ENCODE measurements at places on chromosomes 16 and 17. TPM values are rescaled to one million over a fixed set of nuclear protein-coding genes. Genes with fewer than 3 reads are reported as not detected.

DNA sequence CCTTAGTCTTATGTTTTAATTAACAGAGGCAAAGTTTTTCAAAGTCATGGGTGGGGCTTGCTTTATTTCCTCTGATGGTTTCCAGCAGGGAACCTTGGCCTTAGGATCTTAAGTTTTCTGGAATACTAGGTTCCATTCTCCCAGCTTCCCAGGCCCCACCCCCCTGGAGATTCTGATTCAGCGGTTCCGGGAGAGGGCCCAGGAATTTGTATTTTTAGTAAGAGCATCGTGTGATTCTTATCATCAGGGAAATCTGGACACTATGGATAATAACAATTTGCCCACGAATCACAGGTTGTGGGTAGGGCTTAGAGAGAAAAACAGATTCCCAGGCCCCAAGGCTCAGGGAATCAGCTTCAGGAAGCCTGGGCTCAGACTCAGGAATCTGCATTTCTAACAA is 263.6 kb downstream of the NTN1 start:
- H3K4me3 ChIP-seq = no peak overlapping the region
- H3K27me3 ChIP-seq = no peaks in the 10 kb centered on the region
- peaks cover 3% of the 10 kb centered on the region for H3K4me1 ChIP-seq
- no peaks in the 10 kb centered on the region for H3K36me3 ChIP-seq

- no peaks in the 10 kb centered on the region for H3K27me3 ChIP-seq
- no peaks in the 10 kb centered on the region for H3K36me3 ChIP-seq
- H3K27ac ChIP-seq = peak overlapping the region; percentile 81
- H3K4me1 ChIP-seq = peaks cover 40% of the 10 kb centered on the region
These were observed 30.4 kb downstream of the FAM222B start for GRCh38 chr17:28812091-28812747.

DNA sequence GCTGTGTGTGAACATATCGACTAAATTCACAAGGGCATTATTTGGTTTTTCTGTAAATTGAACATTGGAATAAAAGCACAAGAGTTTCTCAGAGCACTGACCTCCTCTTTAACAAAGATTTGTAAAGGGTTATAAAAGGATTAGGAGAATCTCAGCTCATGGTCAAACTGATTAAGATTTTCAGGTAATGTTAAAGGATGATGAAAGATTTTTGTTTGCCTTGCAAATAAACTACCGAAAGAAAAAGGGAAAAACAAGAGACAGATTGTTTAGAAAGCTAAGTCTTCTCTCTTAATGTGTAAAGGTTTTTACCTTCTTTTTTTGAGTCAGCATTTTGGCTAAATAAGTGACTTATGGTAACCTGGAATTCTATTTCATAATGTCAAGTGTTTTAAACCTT is 47.6 kb upstream of the MED9 start:
- no peak overlapping the region for H3K27ac ChIP-seq
- H3K36me3 ChIP-seq = no peaks in the 10 kb centered on the region
- no peak overlapping the region for H3K4me3 ChIP-seq
- no peak for DNase-seq
- peaks cover 5% of the 10 kb centered on the region for H3K27me3 ChIP-seq
- H3K4me1 ChIP-seq = no peaks in the 10 kb centered on the region

- H3K27ac ChIP-seq = no peak overlapping the region
- H3K4me1 ChIP-seq = no peaks in the 10 kb centered on the region
- no peaks in the 10 kb centered on the region for H3K27me3 ChIP-seq
- DNase-seq = no peak
- H3K36me3 ChIP-seq = no peaks in the 10 kb centered on the region
These were observed 8.7 kb downstream of the SNX29 start for GRCh38 chr16:11985250-11985649.

GRCh38 chr17:44317545-44317944 is 7.1 kb downstream of the SLC25A39 start:
- no peak for DNase-seq
- no peak overlapping the region for H3K4me3 ChIP-seq
- H3K4me1 ChIP-seq = no peaks in the 10 kb centered on the region
- H3K27me3 ChIP-seq = peaks cover 12% of the 10 kb centered on the region
- H3K36me3 ChIP-seq = no peaks in the 10 kb centered on the region

- DNase-seq = peak; percentile 63
- no peak overlapping the region for H3K4me3 ChIP-seq
- peaks cover 17% of the 10 kb centered on the region for H3K4me1 ChIP-seq
- H3K36me3 ChIP-seq = no peaks in the 10 kb centered on the region
- H3K27ac ChIP-seq = peak overlapping the region; percentile 19
- H3K27me3 ChIP-seq = no peaks in the 10 kb centered on the region
These were observed 2.9 kb upstream of the ZSCAN10 start for GRCh38 chr16:3101841-3102470.

DNA sequence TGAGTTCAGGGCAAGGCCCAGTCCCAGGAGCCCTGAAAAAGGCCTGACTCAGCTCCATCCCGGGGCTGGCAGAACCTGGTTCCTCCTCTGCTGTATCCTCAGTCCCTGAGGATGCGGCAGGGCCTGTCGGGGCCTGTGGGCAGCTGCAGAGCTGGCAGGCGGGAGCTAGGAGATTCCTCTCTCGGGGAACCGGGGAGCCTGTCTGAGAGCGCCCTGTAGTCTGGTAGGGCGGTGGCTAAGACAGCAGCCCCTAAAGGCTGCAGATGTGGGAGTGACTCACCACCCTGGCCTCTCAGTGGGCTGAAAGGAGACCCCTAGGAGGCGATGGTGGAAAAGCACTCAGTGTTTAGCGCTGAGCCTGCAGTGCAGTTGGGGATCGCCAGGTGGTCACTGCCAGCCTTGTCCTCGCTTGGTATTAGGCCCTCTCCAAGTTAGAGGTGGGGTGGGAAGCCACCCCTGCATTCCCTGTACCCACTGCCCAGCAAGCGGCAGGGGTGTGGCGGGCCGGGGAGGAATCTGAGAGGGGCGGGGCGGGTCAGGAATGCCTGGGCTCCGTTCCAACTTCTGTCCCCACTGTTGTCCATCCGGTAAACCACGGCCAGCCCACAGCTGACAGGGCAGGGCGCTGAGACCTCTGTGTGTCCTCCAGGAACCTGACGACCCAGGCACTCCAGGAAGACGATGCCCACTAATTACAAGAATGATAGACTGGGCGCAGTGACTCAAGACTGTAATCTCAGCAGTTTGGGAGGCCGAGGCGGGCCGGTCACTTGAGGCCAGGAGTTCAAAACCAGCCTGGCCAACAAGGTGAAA is 29.5 kb upstream of the CDH1 start:
- H3K27me3 ChIP-seq = no peaks in the 10 kb centered on the region
- H3K4me1 ChIP-seq = no peaks in the 10 kb centered on the region
- no peak overlapping the region for H3K27ac ChIP-seq
- H3K4me3 ChIP-seq = no peak overlapping the region

GRCh38 chr16:78740269-78740668 is 640.8 kb downstream of the WWOX start:
- no peaks in the 10 kb centered on the region for H3K27me3 ChIP-seq
- no peaks in the 10 kb centered on the region for H3K36me3 ChIP-seq
- H3K27ac ChIP-seq = no peak overlapping the region

- no peaks in the 10 kb centered on the region for H3K4me1 ChIP-seq
- no peak overlapping the region for H3K4me3 ChIP-seq
- no peaks in the 10 kb centered on the region for H3K36me3 ChIP-seq
- H3K27ac ChIP-seq = no peak overlapping the region
- no peaks in the 10 kb centered on the region for H3K27me3 ChIP-seq
- DNase-seq = no peak
These were observed 190.3 kb downstream of the CPPED1 start for GRCh38 chr16:12613131-12613991.

GRCh38 chr16:48201515-48202201 is 42.4 kb upstream of the LONP2 start:
- no peak for DNase-seq
- H3K27me3 ChIP-seq = no peaks in the 10 kb centered on the region
- no peak overlapping the region for H3K27ac ChIP-seq
- no peak overlapping the region for H3K4me3 ChIP-seq
- no peaks in the 10 kb centered on the region for H3K36me3 ChIP-seq

- H3K4me1 ChIP-seq = peaks cover 10% of the 10 kb centered on the region
- no peaks in the 10 kb centered on the region for H3K27me3 ChIP-seq
- peak overlapping the region; percentile 62 for H3K27ac ChIP-seq
These were observed 385 bp downstream of the CFAP119 start for GRCh38 chr16:30761427-30761927.

GRCh38 chr17:17151962-17152361 is 54.2 kb downstream of the PLD6 start:
- no peak overlapping the region for H3K4me3 ChIP-seq
- H3K27me3 ChIP-seq = no peaks in the 10 kb centered on the region
- DNase-seq = peak; percentile 78
- peak overlapping the region; percentile 52 for H3K27ac ChIP-seq

GRCh38 chr17:17790637-17791464 is 45.9 kb downstream of the SREBF1 start:
- H3K4me3 ChIP-seq = peak overlapping the region; percentile 17
- DNase-seq = peak; percentile 44
- H3K36me3 ChIP-seq = peaks cover 24% of the 10 kb centered on the region
- peaks cover 76% of the 10 kb centered on the region for H3K4me1 ChIP-seq
- peak overlapping the region; percentile 63 for H3K27ac ChIP-seq
- H3K27me3 ChIP-seq = no peaks in the 10 kb centered on the region

GRCh38 chr17:36679815-36680467 is 78.6 kb downstream of the MRM1 start:
- H3K4me3 ChIP-seq = no peak overlapping the region
- no peaks in the 10 kb centered on the region for H3K36me3 ChIP-seq
- H3K4me1 ChIP-seq = no peaks in the 10 kb centered on the region
- no peak overlapping the region for H3K27ac ChIP-seq
- no peaks in the 10 kb centered on the region for H3K27me3 ChIP-seq

DNA sequence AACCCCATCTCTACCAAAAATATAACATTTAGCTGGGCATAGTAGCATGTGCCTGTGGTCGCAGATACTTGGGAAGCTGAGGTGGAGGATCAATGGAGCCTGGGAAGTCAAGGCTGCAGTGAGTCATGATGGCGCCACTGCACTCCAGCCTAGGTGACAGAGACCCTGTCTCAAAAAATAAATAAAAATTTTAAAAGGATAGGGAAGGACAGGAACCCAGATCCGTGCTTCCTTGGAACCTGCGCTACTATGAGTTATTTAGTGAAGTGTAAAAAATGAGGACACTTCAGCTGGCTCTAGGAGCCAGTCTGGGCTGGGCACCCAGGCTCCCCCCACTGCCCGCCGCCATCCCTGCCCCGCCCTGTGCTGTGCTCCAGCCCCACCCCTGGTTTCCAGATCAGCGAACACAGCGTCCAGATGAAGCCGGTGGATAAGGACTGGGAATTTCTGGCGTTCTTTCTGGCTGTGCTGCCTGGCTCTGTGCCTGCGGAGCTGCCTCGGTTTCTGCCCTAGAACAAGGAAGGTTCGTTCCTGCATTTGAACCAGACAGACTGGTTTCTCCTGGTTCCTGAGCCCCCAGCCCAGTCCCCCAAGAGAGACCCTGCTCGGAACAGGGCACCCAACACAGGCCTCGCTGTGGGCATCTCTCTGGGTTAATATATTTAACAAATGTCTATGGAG is 18.5 kb downstream of the PLLP start:
- DNase-seq = no peak
- no peak overlapping the region for H3K27ac ChIP-seq
- H3K4me3 ChIP-seq = no peak overlapping the region

GRCh38 chr16:1300664-1301476 is 8.6 kb upstream of the UBE2I start:
- peak overlapping the region; percentile 24 for H3K4me3 ChIP-seq
- no peaks in the 10 kb centered on the region for H3K4me1 ChIP-seq
- H3K27me3 ChIP-seq = no peaks in the 10 kb centered on the region
- DNase-seq = peak; percentile 73
- H3K27ac ChIP-seq = no peak overlapping the region

GRCh38 chr17:44414394-44415155 is 25.1 kb upstream of the ITGA2B start:
- no peaks in the 10 kb centered on the region for H3K4me1 ChIP-seq
- no peak for DNase-seq
- no peak overlapping the region for H3K27ac ChIP-seq
- no peak overlapping the region for H3K4me3 ChIP-seq
- no peaks in the 10 kb centered on the region for H3K27me3 ChIP-seq

DNA sequence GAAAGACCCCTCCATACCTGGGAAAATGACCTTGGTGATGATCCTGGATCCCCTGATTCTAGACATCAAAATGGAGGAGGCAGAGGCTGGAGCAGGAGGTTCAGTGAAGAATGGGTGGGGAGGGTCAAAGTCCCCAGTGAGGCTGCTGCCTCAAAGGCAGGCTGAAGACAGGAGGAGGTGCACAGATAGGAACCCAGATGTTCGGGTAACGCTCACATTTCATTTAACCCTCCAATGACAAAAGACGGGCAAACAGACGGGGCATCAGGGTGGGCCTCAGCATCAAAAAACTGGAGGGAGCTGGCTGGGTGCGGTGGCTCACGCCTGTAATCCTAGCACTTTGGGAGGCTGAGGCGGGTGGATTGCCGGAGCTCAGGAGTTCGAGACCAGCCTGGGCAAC is at the start of gene ANKRD40CL:
ANKRD40CL (minus strand) TSS at position 73 of the 400 bp plus-strand sequence. CDS start 605 bp downstream, outside the sequence.
- no peak within 1 kb of the TSS for H3K4me3 ChIP-seq
- H3K36me3 ChIP-seq = no peaks in the 10 kb centered on the region
- peaks cover 27% of the 10 kb centered on the region for H3K4me1 ChIP-seq
- H3K27ac ChIP-seq = no peak within 1 kb of the TSS
- DNase-seq = no peak

GRCh38 chr17:59641799-59642484 is 22.2 kb downstream of the CLTC start:
- no peaks in the 10 kb centered on the region for H3K27me3 ChIP-seq
- peak overlapping the region; percentile 16 for H3K27ac ChIP-seq

- no peak overlapping the region for H3K4me3 ChIP-seq
- no peaks in the 10 kb centered on the region for H3K36me3 ChIP-seq
- no peak overlapping the region for H3K27ac ChIP-seq
- H3K4me1 ChIP-seq = peaks cover 22% of the 10 kb centered on the region
These were observed 31.5 kb upstream of the TNRC6C start for GRCh38 chr17:77926981-77927380.

DNA sequence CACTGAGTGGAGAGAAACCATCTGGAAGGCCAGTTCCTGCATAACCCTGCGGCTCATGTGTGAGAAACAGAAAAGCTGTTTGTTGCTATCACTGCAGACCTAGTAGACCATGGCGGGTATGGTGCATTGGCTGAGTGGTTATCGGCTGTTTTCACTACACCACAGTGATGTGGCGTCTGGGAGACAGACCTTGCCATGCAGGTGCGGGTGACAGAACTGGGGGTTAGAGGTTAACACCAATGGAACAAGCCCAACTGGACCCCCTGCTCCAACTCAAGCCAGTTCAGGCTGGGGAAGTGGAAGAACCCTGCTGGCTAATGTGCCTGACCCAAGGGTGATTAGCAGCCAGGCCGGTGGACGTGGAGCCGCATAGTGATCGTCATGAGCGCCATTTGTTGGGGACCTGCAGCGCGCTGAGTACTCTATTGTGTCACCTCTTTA is 91.9 kb downstream of the IRF8 start:
- no peak for DNase-seq
- no peak overlapping the region for H3K27ac ChIP-seq
- H3K36me3 ChIP-seq = no peaks in the 10 kb centered on the region
- H3K4me1 ChIP-seq = peaks cover 1% of the 10 kb centered on the region
- peaks cover 30% of the 10 kb centered on the region for H3K27me3 ChIP-seq

- DNase-seq = peak; percentile 25
- H3K27ac ChIP-seq = peak overlapping the region; percentile 94
- peaks cover 13% of the 10 kb centered on the region for H3K36me3 ChIP-seq
These were observed 30.3 kb downstream of the CPSF4L start for GRCh38 chr17:73231395-73231794.

FUS gene
- total RNA-seq = 1,264 TPM

SLC13A2 gene
- not detected for total RNA-seq

GINS2 gene
- 70.5 TPM for total RNA-seq

MFAP4 gene
- total RNA-seq = 60.9 TPM

MSLN gene
- total RNA-seq = not detected

RHBDF2 gene
- 20.4 TPM for total RNA-seq

JPH3 gene
- total RNA-seq = 1.9 TPM

ATAD5 gene
- 17.4 TPM for total RNA-seq

CCL11 gene
- total RNA-seq = not detected

LHX1 gene
- not detected for total RNA-seq

G6PC1 gene
- total RNA-seq = not detected

SUPT4H1 gene
- 93.1 TPM for total RNA-seq

RFWD3 gene
- 138 TPM for total RNA-seq

TBC1D3I gene
- total RNA-seq = 0.58 TPM

DRC3 gene
- total RNA-seq = 1.0 TPM

WNT3 gene
- 1.3 TPM for total RNA-seq

All from A673 (cell line).